Epithelial cell of prostate (primary cell): ENCODE measurements at places on chromosomes 1 and 21.
A peak's percentile ranks its signal among the peaks of the same experiment; 100 is the strongest.

DNA sequence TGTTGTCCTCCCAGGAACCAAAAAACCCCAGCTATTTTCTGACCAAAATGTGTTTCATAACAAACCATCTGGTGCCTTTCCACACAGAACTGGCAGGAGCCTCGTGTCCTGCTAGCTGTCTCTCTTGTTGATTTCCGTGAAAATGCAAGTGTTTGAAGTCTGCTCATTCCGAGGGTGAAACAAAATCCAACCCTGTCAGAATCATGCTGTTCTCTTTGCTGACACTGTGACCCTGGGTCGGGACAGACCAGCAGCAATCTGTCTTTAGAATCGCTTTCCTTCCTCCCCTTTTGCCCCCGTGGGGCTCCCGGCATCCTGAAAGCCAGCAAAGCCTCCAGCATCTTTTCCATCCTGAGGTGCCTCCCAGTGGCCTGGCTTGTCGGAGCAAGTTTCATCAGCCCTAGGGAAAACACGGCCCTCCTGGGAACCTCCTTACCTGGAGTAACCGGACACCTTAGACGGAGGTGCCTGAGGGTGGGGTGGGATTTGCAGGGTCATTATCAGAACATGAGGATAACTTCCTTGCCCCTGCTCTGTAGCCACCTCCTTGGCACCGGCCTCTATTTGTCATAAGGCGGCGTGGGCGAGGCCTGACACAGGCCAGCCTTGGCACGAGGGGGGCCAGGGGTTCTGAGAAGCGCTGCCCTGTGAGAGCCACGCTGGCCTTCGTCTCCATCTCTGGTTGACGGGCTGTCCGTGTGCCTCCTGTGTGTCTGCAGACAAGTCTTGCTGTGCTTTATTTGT, 24.9 kb downstream of the LDLRAP1 start:
- peak; percentile 83 for DNase-seq

GRCh38 chr1:161678500-161678899, 15.6 kb downstream of the FCGR2B start:
- DNase-seq: no peak

DNA sequence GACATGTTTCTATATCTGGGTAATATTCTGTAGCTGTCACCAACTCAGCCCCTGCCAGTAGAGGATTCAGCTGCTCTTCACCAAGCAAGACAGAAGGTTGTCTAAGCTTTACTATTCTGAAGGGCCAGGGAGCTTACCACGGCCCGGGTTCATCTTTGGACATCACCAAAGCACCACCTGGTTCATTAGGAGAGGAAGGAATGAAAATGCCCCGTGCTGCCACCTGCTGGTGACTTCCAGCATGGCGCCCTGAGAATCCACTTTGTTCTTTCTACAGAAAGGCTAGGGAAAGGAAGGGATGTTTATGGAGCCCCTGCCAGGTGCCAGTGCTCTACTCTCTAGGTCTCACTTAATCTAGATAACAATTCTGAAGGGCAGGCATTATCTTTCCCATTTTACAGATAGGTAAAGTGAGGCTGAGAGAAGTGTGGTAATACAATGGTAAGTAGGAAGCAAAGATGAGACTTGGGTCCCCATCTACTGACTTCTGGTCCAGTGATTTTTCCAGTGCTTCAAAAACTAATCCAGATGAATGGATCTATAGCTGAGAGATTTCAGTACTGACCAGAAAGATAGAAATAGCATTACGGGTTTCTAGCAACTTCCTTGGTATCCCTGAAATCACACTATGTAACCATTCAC, 79.5 kb downstream of the BEND5 start:
- no peak for DNase-seq

- DNase-seq: no peak
Observed at GRCh38 chr1:180264595-180264994, 34.5 kb downstream of the LHX4 start.

DNA sequence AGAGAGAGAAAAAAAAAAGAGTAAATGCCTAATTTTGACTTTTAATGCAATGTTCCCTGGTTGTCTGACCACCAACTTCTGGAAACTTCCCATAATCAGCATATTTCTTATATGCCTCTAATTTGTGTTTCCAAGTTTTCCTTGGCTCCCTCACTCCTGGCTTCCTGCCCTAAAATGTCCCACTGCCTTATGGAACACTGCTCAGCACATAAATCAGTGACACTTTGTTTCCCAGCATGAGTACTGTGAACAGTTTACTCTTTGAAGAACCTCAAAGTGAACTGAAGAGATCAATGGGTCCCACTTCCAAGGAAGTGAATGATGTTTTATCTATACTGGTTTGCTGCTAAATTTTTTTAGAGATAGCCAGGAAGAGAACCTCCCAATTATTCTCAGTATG, 271.3 kb upstream of the PRMT6 start:
- no peak for DNase-seq

- no peak for DNase-seq
Observed at GRCh38 chr1:111585447-111586086, 34.0 kb upstream of the RAP1A start.

GRCh38 chr1:219354962-219355361, 181.3 kb downstream of the LYPLAL1 start:
- no peak for DNase-seq

DNA sequence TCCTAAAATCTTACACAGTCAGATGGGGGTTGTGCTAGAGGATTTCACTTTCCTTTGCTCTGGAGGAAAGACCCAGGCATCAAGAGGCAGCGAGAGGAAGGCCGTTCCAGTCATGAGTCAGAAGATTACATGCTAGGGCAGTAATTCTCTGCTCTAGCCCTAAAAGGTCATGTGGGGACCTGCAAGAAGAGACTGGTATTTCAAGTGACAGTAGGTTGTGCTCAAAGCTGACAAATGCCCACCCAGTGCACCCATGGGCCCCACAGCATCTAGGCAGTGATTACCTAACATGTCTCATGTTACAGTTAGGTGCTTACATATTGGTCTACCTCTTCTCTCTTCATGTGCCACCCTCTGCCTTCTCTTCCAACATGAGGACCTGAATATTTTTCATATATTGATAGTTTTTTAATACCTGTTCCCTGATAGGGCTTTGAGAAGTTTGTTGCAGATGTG, 99.7 kb upstream of the BEND5 start:
- DNase-seq: no peak

GRCh38 chr1:206029484-206029883, 5.8 kb upstream of the CTSE start:
- peak; percentile 24 for DNase-seq

GRCh38 chr1:15692121-15692682, 8.1 kb downstream of the PLEKHM2 start:
- DNase-seq: no peak
